Stimulated activated CD8-positive, alpha-beta memory T cell treated with anti-CD3 and anti-CD28 coated beads, Interleukin-4, amount 100 ng/mL, for 24 hours (primary cell): ENCODE measurements at places on chromosomes 2 and 18.

GRCh38 chr2:74347742-74348141 lies 4.5 kb upstream of the SLC4A5 start:
- no peak for DNase-seq

DNA sequence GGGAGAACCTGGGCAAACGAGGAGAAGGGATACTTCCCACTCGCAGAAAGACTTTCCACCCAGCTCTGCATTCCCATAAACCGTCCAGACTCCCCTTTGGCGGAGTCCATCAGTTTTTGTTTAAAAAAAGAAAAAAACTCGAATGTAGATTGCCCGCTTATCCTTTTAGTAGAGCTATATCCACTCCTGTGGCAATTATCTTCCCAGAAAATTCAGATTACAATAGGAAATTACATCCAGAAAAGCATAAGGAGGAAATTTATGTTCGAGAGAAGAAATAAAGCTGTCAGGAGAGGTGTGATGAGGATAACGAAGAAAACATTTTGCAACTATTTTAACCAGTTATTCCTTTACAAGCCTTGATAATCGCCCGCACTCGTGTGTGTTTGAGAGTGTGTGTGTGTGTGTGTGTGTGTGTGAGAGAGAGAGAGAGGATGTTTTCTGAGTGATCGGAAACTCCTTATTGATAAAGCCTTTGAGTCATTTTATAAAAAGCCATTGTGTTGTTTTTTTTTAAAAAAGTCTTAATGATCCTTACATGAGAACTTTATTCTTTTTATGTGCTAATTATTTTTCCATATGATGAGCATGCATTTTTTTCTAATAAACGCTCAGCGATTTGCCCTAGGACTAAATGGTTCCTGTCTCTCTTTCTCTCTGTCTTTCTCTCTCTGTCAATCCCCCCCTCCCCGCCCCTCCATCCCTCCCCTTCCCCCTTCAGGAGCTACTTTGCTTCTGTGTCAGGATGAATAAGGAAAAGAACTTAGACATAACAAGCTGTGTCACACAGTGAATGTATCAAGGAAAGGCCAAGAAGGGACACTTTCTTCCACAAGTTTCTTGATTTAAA lies 1.1 kb upstream of the PPP3R1 start:
- DNase-seq: no peak

DNA sequence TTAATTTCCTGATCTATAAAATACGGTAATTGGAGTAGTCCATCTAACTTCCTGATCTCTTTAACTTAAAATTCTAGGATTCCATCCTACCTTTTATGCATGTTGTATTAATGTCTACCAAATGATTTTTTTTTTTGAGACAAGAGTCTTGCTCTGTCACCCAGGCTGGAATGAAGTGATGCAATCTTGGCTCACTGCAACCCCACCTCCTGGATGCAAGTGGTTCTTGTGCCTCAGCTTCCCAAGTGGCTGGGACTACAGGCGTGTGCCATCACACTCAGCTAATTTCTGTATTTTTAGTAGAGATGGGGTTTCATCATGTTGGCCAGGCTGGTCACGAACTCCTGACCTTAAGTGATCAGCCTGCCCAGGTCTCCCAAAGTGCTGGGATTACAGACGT lies 47.8 kb downstream of the CFAP36 start:
- DNase-seq: no peak

- DNase-seq: no peak
Measured at GRCh38 chr18:28015671-28016070, 161.3 kb downstream of the CDH2 start.

DNA sequence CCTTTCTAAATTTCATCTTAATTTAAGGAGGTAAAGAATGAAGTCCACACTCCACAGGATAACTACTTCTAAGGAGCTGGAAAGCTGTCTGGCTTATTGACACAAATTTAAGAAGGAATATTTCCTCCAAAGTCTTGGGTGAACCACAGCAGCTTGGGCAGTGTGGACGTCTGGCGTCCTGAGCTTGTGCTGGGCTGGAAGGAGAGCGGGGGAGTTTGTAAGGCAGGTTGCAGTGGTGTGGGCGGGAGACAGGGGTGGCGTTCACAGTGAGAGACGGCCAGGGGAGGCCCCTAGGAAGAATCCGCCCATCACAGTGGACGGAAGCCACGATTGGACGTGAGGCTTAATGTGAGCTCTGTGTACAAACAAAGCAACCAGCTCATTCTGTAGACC lies 25.7 kb downstream of the ADI1 start:
- DNase-seq: no peak

- no peak for DNase-seq
Measured at GRCh38 chr2:6945821-6946220, 28.6 kb downstream of the RNF144A start.

DNA sequence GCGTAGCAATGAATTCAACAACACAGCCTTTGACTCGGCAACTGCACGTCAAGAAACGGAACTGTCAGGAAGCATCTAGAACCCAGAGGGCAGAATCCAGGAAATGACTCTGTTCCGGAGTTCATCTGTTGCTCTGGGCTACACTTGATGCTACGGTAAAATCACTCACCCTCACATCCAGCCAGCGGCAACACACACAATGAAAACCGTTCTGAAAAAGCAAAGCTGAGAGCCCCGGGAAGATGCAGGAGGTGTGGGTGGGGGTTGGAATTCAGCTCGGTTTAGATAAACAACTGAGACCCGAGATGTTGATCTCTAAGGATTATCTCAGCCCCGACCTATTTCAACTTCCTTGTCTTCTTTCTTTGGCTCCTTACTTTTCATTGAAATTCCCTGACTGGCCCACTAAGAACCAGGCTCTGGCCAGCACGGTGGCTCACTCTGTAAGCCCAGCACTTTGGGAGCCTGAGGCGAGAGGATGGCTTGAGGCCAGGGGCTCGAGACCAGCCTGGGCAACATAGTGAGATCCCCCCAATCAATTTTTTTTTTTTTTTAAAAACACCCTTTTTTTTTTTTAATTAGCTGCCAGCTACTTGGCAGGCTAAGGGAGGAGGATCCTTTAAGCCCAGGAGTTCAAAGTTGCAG lies 13.3 kb upstream of the RAB17 start:
- DNase-seq: no peak

- peak; percentile 20 for DNase-seq
Measured at GRCh38 chr18:9334973-9335696, 562 bp downstream of the TWSG1 start.

GRCh38 chr2:203897544-203897943 lies 30.0 kb downstream of the CTLA4 start:
- DNase-seq: no peak

GRCh38 chr2:123723706-123724105 lies 301.4 kb upstream of the CNTNAP5 start:
- no peak for DNase-seq

DNA sequence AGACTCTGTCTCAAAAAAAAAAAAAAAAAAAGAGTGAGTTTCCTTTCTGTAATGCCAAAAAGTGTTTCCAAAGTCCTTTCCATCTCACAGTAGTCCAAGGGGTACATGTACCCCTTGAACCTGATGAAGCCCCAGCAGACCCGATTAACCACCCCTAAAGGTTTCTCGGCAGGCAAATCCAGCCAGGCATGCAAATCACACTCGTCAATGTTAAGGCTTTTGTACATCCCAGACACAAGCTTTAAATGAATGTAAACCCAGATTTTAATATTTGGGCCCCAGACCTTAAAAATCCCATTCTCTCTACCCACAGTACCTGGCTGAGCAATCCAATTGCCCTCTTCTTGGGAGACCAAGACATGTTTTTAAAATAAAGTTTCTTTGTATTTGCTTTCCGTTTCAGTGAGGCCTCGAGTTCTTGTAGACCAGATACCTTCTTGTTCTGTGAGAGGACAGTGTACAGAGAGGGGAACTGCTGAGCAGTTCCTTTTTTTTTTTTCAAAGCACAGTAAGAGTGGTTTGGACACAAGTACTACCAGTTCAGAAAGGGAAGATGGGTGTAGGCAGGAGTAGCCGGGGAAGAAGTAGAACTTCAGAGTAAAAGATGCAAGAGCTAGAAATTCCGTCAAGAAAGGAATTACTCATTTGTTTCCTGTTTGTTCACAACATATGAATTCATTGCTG lies at the start of gene NLRC4:
Gene NLRC4, minus strand, starts transcription at position 465 of the 684 bp plus-strand sequence. CDS start 8,111 bp downstream, outside the sequence.
- no peak for DNase-seq
